ENCODE measurements at places on chromosomes 2 and 18.

- no peak for DNase-seq
Observed at GRCh38 chr18:71807586-71807985, 736.6 kb downstream of the CBLN2 start.

DNA sequence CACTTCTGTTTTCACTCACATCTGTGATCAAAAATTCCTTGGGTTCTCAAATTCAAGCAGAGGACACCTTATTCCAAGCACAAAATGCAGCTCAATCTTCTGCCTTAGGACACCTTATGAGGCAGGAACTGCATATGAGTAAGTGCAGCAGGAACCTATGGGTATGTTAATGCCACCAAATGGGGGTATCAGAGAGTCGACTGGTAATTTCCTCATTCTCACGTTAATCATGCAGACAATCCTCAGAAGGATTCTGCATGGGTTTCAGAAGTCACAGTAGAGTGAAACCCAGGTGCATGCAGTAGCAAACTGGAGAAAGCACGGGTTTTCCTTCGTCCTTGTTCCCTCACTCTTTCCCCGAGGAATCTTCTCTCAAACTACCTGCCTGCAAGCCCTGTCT, 452.8 kb downstream of the CBLN2 start:
- no peak for DNase-seq

DNA sequence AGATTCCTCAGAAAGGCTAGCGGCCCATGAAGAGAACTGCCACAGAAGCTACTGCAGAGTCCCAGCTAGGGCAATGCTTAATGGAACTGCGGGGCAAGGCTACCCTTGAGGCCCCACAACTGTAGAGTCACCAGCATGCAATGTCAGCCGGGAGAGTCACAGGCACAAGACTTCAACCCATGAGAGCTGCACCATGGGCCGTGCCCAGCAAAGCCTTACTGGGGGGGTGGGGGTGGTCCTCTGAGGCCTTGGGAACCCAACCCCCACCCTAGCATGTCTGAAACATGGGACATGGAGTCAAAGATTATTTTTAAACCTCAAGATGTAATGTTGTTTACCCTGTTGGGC, 20.2 kb downstream of the DPP4 start:
- no peak for DNase-seq

- no peak for DNase-seq
Observed at GRCh38 chr2:162379719-162380580, 36.0 kb downstream of the GCA start.

DNA sequence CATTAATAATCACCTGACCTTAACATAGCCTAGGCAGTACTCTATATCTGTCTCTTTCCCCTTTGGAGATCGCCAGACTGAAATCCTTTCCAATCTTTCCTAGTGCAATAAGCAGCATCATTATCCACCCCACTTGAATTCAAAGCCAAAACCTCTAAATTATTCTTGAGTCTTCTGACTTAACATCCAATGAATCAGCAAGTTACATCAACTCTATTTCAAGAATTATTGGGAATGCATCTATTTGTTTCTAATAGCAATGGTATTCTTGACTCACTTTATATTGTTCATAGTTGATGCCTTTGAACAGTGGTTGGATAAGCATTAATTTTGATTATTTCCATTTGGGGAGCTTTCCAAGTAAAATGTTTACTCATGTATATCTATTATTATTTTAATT, 144.8 kb downstream of the ZNF804A start:
- no peak for DNase-seq

GRCh38 chr18:26843760-26844159, 21.7 kb downstream of the AQP4 start:
- no peak for DNase-seq

DNA sequence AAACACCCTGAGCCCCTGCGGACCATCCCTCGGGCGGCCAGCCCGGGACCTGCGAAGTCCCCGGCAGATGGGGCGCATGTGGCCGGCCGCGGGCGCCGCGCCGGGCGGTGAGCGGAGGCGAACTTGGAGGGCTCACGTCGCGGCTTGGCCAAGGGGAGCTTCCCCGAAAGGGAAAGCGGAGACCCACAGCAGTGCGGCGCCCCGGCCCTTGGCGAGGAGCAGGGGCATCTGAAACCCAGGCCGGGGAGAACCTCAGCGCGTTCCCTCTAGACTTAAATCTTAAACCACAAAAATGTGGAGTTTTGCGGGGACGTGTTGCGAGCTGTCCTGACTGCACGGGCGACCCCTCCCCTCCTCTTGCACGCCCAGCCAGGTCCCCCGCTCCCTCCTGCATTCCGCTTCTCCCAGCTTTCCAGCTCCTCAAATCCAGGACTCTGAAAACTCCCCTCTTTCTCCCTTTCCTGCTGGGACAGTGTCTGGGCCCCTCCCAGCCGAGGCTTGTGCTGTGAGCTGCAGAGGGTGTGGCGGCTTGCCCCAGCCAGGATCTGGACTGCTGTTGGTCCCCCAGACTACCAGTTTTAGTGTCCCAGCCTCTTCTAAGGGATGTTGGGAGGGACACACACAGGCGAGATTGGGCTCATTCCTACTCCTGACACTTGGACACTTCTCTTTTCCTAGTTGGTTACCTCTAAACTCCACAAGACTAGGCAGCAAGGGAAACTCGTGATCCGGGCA, 1.3 kb downstream of the FMNL2 start:
- DNase-seq, result no peak

Measured in retinal pigment epithelial cell (primary cell).